ENCODE measurements at places on chromosomes 4 and X. TPM values are rescaled to one million over a fixed set of nuclear protein-coding genes. Genes with fewer than 3 reads are reported as not detected.
A peak's percentile ranks its signal among the peaks of the same experiment; 100 is the strongest.

- DNase-seq, result no peak
Observed at GRCh38 chr4:2093265-2093664, 34.1 kb downstream of the NAT8L start.

DNA sequence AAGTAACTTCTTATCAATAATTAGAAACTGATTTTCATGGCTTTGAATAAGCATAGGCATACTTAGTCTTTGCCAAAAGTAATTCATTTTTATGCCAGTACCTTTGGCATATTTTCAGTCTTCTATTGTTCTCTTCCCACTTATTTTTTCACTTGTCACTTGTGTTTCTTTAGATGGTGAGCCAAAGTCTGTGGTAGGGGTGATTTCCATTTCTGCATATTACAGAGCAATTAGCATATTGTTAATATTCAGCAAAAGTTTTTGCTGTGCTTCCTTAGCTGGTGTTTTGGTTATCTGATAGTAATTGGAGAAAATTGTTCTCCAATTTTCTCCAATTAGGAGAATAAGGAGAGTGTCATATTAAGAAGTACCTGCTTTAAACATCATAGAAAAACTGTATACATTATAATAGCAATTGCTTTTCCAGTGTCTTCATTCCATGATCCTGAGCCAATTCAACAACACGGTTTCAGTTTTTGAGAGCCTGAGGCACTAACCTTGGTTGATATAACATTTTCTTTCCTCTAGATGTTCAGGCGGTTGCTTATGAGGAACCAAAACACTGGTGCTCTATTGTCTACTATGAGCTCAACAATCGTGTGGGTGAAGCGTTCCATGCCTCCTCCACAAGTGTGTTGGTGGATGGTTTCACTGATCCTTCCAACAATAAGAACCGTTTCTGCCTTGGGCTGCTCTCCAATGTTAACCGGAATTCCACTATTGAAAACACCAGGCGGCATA, 64.7 kb downstream of the SMAD1 start:
- DNase-seq, result no peak

GRCh38 chrX:153406903-153407302, 4.4 kb upstream of the ZFP92 start:
- DNase-seq, result no peak

GRCh38 chrX:141221611-141222010, 20.7 kb downstream of the SPANXC start:
- no peak for DNase-seq

- peak; percentile 17 for DNase-seq
Observed at GRCh38 chrX:104112326-104112951, at the start of gene ZCCHC18. ZCCHC18 (plus strand) TSS chrX:104112523; CDS start chrX:104114112, 1,589 bp downstream.

- no peak for DNase-seq
Observed at GRCh38 chr4:140617499-140618248, 48.9 kb upstream of the UCP1 start.

- no peak for DNase-seq
Observed at GRCh38 chrX:134764202-134764785, 106.0 kb upstream of the PLAC1 start.

DNA sequence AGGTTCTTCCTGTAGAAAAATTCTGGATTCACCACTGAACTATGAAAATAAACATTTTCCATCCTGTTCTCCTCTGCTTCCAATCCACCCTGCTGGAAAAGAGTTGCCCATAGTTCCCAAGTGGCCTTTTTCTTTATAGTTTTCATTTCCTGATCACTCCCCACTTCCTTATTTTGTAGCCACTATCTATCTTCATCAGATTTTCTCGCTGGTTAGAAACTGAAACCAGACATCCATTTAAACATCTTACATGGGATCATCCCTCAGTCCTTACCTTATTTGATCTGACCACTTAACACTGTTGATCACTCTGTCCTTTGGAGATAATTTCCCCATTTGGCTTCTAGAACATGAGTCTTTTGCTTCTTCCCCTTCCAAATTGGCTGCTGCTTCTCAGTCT, 42.2 kb upstream of the SCOC start:
- DNase-seq, result no peak

DNA sequence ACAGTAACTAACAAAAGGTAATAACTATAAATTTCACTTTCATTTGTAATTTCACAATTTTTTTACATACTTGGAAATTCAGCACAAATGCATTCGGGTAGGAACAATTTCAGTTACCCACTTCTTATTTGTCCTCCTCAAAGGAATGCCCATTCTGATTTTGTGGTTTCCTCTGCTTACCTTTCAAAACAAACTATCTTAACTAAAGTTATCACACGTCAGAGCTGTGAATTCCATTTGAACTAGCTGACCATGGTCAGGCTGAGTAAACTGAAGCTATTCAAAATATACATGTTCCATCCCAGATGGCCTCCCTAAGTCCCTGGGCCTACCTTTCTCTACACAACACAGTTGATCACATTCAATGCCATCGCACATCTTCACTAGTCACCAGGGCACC, 4.5 kb downstream of the CTPS2 start:
- DNase-seq, result no peak

GRCh38 chr4:166802346-166802745, 431.9 kb downstream of the SPOCK3 start:
- DNase-seq, result no peak

- no peak for DNase-seq
Observed at GRCh38 chr4:142815834-142816233, 30.3 kb downstream of the INPP4B start.

DNA sequence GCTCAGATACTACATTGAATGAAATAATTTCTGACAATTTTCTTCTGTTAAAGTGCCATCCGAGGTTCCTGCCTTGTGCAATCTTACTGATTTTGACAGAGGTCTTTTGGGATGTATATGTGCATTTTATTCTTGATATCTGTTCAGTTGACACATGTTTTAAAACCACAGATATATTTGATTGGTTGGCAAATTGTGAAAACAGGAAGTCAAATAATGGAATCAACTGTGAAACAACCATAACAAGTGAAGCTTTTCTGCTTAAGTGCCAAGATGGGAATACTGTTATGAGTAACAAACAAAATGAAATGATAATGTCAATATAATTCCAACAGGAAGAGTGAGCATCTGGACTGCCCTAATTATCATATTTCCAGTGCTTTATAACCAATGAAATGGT, 84.9 kb upstream of the TET2 start:
- no peak for DNase-seq

DNA sequence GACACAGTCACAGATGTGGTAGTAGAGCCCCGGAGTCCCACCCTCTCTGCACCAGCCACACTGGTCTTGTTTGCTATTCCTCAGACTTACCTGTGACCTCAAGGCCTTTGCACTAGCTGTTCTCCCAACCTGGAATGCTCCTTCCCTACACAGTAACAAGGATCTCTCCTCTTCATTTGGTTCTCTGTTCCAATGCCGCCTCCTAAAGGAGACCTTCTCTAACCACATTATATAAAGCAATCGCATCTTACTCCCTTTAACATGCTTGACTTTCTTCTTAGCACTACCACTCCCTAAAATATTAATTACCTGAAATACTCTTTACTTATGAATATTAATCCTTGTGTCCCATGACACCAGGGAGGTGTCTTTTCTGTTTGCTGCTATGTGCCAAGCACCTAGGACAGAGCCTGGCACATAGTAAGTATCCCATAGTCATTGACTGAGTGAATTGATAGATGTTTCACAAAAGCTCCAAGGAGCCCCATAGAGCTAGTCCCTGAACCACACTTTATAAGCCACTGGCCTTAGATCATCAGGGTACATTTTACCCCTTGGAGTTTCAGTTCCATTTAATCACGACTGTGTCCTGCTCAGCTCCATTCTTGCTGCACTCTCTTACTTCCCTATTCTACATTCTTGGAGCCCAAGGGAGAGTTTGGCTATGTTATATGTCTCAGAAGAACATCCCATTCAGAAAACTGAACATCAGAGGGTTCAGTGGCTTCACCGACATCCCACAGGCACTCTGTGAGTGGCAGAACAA, 312.7 kb downstream of the RAB28 start:
- DNase-seq, result no peak

GRCh38 chr4:153327247-153327646, 17.2 kb upstream of the MND1 start:
- no peak for DNase-seq

- DNase-seq, result no peak
Observed at GRCh38 chr4:120088507-120088906, 21.9 kb upstream of the MAD2L1 start.

DNA sequence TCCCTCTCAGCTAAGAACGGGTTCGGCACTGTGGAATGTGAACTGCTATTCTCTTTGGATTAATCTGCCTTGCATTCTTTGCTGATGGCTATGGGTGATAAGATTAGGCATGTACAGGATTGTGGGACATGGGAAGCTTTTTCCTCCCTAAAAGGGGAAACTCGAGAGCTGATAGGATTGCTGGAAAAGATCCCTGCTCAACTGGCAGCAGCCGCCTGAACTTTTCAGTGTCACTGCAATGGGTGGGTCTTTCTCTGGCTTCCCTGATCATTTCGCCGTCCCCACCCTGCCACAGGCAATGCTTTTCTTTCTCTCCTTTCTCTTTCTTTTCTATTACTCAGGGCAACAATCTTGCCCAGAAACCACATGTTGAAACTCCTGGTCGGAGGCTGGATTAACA, 20.5 kb downstream of the PAGE2 start:
- no peak for DNase-seq

DNA sequence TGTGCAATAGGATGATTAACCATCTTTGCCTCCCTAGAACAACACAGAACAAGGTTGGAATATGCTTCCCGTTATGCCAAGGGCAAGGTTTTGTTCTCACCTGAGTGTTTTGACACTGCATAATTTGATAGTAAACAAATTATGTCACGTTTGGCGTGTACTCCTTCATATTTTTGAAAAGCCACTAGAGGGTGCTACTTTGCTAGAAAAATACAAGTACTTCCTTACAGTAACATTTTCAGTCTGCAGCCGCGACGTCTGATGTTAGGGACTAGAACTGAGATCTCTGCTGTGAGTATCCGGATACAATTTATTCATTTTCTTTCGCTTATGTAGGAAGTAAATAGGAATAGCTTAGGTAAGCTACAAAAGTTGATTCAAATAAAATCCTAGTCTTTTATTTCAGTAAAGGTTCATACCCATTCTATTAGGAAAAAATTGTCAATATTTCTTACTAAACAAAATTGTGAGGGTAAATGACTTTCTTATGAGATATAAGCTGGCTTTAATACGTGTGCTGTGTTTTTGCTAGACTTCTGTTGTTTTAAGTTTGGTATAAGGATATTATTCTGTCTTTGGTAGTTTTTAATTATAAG, 181.1 kb upstream of the WDFY3 start:
- no peak for DNase-seq

DNA sequence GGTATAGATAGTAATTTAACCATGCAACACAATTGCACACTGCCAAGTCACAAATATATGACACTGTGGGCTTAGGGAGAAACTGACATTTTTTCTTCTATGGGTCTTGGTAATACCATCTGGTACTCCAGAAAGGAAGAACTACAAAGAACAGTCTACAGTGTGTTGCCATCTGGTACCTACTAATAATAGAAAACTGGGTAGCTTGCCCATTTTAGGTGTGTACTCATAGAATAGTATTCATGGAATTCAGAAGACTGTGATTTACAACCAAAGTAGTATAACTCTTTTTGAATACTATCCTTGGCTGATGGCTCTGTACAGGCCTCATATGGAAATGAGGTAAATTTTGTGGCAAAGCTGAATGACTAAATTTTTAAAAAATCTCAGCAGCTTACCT, 132.6 kb upstream of the RPS6KA6 start:
- no peak for DNase-seq

DNA sequence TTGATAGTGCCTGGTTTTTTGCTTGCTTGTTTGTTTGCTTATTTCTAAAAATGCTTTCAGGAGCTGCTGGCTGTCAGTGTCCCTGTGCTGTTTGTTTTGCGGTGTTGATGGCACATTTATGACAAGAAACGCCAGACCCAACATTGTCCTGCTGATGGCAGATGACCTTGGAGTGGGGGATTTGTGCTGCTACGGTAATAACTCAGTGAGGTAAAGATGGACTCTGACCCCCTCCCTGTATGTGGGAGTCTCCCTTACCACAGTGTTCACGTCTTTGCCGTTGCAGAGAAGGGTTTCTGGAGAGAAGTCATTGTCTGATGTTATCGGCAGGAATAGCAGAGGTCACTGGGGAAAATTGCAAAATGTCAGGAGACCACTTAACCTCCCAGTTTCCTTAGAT, at the start of gene ARSH:
TSS of gene ARSH (plus strand) at position 52 of the 400 bp plus-strand sequence. CDS start at position 119, 67 bp downstream.
- no peak for DNase-seq

GRCh38 chr4:71293705-71294104, 45.1 kb upstream of the SLC4A4 start:
- DNase-seq, result no peak

DNA sequence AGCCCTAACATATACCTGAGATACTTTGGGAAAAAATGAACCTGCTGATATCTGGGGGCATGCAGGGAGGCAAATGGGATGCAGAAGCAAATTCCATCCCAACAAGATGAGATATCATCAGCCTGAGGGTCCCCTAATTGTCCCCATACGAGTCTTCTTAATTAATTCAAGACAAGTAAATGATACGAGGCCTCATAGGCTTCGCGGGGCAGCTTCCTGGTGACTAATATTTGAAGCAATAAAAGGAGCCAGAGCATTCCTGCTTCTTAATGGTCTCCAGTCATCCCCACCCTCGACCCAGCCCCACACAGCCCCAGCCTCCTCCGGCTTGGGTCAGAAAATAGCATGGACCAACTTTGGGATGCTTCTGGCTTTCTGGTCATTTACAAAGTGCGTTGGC, 99.6 kb upstream of the MSX1 start:
- DNase-seq, result no peak

DNA sequence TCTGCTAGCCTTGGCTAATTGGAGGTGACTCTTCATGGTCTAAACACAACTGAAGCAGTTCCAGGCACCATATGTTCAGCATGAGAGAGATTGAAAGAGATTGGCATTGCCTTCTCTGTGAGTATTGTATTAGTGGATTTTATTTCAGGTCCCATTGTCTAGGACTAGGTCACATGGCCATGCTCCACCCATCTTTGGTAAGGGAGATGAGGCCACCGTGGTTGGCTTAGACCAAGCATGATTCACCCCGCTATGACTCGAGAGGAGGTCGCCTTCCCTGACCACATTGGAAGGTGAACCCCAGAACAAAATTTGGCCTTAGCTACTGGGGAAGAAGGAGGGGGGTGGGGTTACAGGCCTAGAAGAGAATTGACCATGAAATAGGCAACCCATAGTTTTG, 109.9 kb upstream of the BCOR start:
- DNase-seq, result no peak

GRCh38 chr4:138685316-138685715, 330.3 kb upstream of the NOCT start:
- DNase-seq, result no peak

Gene ADH6
- 0.49 TPM for total RNA-seq

Gene TMPRSS11F
- total RNA-seq, result not detected

Gene HERC3
- total RNA-seq, result 7.6 TPM

Gene SYP
- total RNA-seq, result 3.0 TPM

Gene WAS
- 5.7 TPM for total RNA-seq

Gene PAGE1
- total RNA-seq, result not detected

Gene GRID2
- total RNA-seq, result not detected

Gene MOB1B
- total RNA-seq, result 6.5 TPM

Gene ANXA3
- 22.7 TPM for total RNA-seq

Gene YY2
- total RNA-seq, result 0.79 TPM

Measured in pancreas (tissue), 10 donors.